ENCODE measurements at places on chromosomes 3 and 15.

- H3K36me3 ChIP-seq, result peaks cover 14% of the 10 kb centered on the region
- peaks cover 8% of the 10 kb centered on the region for H3K4me1 ChIP-seq
- no peaks in the 10 kb centered on the region for H3K27me3 ChIP-seq
Observed at GRCh38 chr3:184005941-184006507, 11.7 kb downstream of the ABCC5 start.

GRCh38 chr3:4943549-4943948, 35.7 kb upstream of the BHLHE40 start:
- no peak for DNase-seq
- no peaks in the 10 kb centered on the region for H3K36me3 ChIP-seq
- H3K4me1 ChIP-seq, result no peaks in the 10 kb centered on the region
- H3K4me3 ChIP-seq, result no peak overlapping the region

DNA sequence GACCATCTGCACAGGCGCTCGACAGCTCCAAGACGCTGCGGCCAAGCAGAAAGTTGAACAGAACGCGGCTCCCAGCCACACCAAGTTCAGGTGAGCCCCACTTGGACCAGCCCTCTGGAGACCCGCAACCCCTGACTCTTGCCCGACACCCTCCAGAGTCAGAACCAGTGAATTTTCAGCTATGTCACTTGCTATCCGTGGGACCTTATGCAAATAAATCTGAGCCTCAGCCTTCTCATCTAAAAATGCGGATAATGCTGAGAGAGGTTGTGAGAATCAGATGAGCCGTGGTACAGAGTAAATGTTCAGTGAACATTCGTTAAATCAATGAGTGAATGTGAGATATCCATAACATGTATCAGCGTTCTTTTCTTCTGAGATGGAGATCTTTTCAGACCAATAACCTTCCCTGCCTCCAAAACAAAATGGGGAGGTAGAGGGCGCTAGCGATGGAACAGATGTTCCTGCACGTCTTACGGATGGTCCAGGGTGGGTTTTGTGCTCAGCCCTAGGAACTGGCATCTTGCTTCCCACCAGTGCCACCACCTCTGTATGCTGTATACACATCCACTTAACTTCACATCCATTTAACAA, 524 bp downstream of the MRPS11 start:
- H3K4me1 ChIP-seq, result peaks cover 27% of the 10 kb centered on the region
- H3K27ac ChIP-seq, result peak overlapping the region; percentile 94
- peaks cover 44% of the 10 kb centered on the region for H3K36me3 ChIP-seq
- DNase-seq, result peak; percentile 13

DNA sequence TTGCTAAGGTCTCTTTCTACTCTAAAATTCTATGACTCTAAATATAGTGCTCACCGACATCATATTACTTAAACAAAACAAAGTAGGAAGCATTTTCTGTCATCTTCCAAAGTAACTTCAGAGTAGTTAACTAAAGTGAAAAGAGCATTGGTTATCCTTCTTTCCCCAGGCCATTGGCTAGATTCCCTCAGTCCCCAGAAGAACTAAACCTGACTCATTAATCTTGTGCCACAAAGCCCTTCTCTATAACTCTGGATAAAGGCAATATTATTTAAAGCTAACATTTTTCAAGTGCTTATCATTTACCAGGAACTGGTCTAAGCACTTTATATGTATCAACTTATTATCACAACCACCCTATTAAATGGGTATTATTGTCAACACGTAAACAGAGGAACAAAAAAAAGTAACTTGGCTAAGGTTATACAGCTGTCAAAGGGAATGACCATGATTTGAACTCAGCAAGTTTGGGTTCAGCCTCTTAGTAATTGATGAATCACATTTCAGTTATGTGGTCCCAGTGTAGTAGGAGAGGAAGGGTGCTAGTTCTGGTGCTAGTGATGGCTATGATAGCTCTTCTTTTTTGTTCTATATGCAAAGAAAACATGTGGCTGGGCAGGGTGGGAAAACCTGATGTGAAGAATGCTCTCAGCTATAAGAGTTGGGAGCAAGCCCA, 304.9 kb downstream of the FGF12 start:
- H3K27ac ChIP-seq, result no peak overlapping the region
- no peaks in the 10 kb centered on the region for H3K4me1 ChIP-seq
- H3K36me3 ChIP-seq, result no peaks in the 10 kb centered on the region
- no peak overlapping the region for H3K4me3 ChIP-seq
- no peaks in the 10 kb centered on the region for H3K27me3 ChIP-seq
- no peak for DNase-seq

- H3K36me3 ChIP-seq, result peaks cover 19% of the 10 kb centered on the region
- no peak overlapping the region for H3K4me3 ChIP-seq
- DNase-seq, result no peak
Observed at GRCh38 chr15:68126396-68126795, 72.3 kb downstream of the PIAS1 start.

- H3K4me1 ChIP-seq, result no peaks in the 10 kb centered on the region
- H3K27ac ChIP-seq, result no peak overlapping the region
- no peaks in the 10 kb centered on the region for H3K36me3 ChIP-seq
- no peak for DNase-seq
- no peaks in the 10 kb centered on the region for H3K27me3 ChIP-seq
- H3K4me3 ChIP-seq, result no peak overlapping the region
Observed at GRCh38 chr15:47377465-47377864, 339.8 kb upstream of the SEMA6D start.

DNA sequence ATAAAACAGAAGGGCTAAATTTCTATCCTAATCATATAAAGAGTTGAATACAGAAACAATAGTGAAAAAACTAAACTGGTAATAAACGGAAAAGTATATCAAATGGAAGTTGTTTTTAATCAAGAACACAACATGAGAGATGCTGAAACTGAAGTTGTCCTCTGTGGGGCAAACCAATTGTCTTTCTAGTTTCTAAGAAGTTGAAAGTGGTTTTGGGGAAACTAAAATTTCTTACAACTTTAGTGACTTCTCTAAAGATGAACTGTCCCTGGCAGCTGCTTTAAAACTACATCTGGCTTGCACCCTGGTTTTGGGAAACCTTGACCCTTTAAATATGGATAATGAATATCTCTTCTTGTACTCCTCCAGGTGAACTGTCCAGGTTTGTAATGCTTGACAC, 155.6 kb downstream of the ADAM10 start:
- H3K27ac ChIP-seq, result peak overlapping the region; percentile 58
- peaks cover 60% of the 10 kb centered on the region for H3K36me3 ChIP-seq
- no peak overlapping the region for H3K4me3 ChIP-seq
- peaks cover 40% of the 10 kb centered on the region for H3K4me1 ChIP-seq
- no peaks in the 10 kb centered on the region for H3K27me3 ChIP-seq

DNA sequence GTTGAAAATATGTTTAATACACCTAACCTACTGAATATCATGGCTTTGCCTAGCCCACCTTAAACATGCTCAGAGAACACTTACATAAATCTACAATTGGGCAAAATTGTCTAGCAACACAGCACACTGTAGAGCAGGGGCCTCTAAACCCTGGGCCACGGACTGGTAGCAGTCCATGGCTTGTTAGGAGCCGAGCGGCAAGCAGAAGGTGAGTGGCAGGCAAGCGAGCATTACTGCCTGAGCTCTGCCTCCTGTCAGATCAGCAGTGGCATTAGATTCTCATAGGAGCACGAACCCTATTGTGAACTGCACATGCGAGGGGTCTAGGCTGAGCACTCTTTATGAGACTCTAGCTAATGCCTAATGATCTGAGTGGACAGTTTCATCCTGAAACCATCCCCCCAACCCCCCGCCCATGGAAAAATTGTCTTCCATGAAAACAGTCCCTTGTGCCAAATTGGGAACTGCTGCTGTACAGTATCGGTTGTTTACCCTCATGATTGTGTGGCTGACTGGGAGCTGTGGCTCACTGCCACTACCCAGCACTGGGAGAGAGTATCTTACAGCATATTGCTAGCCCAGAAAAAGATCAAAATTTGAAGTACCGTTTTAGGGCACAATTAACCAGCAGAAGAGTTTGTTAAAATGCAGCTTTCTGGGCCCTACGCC, 26.1 kb downstream of the CMSS1 start:
- no peak overlapping the region for H3K27ac ChIP-seq
- no peak for DNase-seq
- H3K36me3 ChIP-seq, result peaks cover 10% of the 10 kb centered on the region
- H3K27me3 ChIP-seq, result no peaks in the 10 kb centered on the region
- no peak overlapping the region for H3K4me3 ChIP-seq
- H3K4me1 ChIP-seq, result peaks cover 26% of the 10 kb centered on the region

Data from activated T-helper 2 cell treated with anti-CD3 and anti-CD28 coated beads, Interferon-gamma antibody, Interleukin-2, Interleukin-4, amounts not matched to agents 10 μg/mL and 5 μg/mL and 100 μg/mL, durations not matched to agents 14 hours and 24 hours and 36 hours (primary cell).